ENCODE measurements at places on chromosomes 16 and 17.

GRCh38 chr16:8788578-8789172 is 8.8 kb downstream of the TMEM186 start:
- no peak for DNase-seq

DNA sequence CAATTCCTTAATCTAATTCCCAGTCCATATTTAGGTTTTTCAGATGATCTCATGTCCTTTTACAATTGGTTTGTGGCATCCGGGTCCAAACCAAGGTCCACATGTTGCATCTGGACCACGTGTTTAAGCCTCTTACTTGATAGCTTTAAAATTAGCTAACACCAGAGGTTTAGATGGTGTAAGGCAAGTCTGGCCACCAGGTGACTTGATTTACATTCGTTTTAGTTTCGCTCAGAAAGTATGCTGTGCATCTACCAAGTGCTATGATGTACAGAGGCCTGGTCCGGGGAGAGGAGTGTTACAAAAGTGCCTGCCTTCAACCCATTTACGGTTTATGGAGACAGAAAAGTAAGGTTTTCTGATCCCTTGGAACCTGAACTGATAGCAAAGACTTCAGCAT is 878 bp upstream of the DNAJA2 start:
- no peak for DNase-seq

- no peak for DNase-seq
Measured at GRCh38 chr16:53732296-53732929, 28.5 kb downstream of the FTO start.

- no peak for DNase-seq
Measured at GRCh38 chr17:11298401-11298800, 57.4 kb downstream of the SHISA6 start.

GRCh38 chr16:59611556-59611955 is 877.4 kb upstream of the GOT2 start:
- DNase-seq, result no peak

- no peak for DNase-seq
Measured at GRCh38 chr17:47301161-47301560, 22.6 kb upstream of the EFCAB13 start.

DNA sequence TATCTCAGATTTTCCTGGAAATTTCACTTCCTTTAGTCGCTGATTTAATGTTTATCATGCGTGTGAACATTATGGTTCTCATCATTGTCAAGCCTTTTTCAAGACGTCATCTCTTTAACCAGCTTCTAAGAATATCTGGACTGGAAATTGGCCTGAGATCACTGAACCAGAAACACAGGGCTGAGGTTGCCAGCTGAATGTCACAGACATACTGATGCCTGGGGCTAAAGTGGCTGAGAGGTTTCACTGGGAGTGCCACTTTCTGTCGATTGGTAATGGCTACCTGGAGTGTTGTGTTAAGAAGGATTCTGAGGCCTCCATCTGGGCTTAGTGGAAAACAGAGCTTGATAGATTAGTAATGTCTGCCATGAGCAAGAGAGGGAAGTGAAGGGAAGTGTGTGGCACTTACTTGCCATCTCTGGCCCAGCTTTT is 54.2 kb downstream of the CRISPLD2 start:
- no peak for DNase-seq
